Body of pancreas (tissue), 4 donors: ENCODE measurements at places on chromosomes 4 and X. TPM values are rescaled to one million over a fixed set of nuclear protein-coding genes. Genes with fewer than 3 reads are reported as not detected.
A peak's percentile ranks its signal among the peaks of the same experiment; 100 is the strongest.

GRCh38 chr4:165502916-165503907 lies 124.4 kb downstream of the CPE start:
- DNase-seq: no peak
- H3K4me1 ChIP-seq: no peaks in the 10 kb centered on the region
- H3K27ac ChIP-seq: no peak overlapping the region
- H3K27me3 ChIP-seq: no peaks in the 10 kb centered on the region
- no peak overlapping the region for H3K4me3 ChIP-seq
- no peaks in the 10 kb centered on the region for H3K36me3 ChIP-seq

- H3K36me3 ChIP-seq: no peaks in the 10 kb centered on the region
- H3K4me1 ChIP-seq: no peaks in the 10 kb centered on the region
- H3K27me3 ChIP-seq: no peaks in the 10 kb centered on the region
- no peak overlapping the region for H3K27ac ChIP-seq
These were observed 147.6 kb upstream of the FGF16 start for GRCh38 chrX:77299549-77299948.

DNA sequence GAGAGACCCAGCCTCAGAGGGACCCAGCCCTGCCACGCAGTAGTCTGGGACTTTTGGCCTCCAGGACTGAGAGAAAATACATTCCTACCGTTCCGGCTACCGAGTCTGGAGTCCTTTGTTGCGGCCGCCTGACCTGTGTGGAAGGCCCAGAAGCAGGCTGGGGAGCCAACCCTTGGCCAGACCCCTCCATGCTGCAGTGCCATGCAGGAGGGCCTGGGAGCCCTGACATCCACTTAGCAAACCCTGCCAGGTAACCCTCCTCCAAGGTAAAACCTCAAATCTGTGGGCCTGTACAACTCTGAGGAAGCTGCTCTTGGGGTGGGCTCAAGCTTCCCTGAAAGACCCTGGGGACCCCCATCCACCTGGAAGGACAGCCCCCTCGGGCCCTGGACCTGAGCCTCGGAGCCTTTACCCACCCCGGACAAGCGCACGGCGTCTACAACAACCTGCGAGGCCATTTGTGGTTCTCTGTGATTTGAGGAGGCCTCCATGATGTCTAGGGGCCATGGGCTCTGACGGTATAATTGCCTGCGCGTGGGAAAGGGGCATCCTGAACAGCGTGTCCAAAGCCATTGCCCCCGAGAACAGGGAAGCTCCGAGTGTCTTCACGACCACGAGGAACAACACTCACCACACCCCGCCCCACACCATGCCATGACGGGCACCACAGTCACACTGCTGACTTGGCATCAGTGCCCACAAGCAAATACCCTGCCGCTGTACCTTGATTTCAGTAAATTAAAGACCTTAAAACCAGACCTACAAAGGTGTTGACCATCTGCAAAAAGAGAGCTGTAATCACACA lies 58.7 kb downstream of the ZFYVE28 start:
- no peak overlapping the region for H3K4me3 ChIP-seq
- H3K36me3 ChIP-seq: no peaks in the 10 kb centered on the region
- no peak for DNase-seq

The AMTN gene
- not detected for total RNA-seq

The PNPLA4 gene
- 19.4 TPM for total RNA-seq

- H3K4me1 ChIP-seq: peaks cover 35% of the 10 kb centered on the region
- H3K27me3 ChIP-seq: no peaks in the 10 kb centered on the region
- peak overlapping the region; percentile 85 for H3K27ac ChIP-seq
- no peak for DNase-seq
- H3K36me3 ChIP-seq: no peaks in the 10 kb centered on the region
These were observed 483 bp downstream of the USP27X start for GRCh38 chrX:49879656-49880277.

DNA sequence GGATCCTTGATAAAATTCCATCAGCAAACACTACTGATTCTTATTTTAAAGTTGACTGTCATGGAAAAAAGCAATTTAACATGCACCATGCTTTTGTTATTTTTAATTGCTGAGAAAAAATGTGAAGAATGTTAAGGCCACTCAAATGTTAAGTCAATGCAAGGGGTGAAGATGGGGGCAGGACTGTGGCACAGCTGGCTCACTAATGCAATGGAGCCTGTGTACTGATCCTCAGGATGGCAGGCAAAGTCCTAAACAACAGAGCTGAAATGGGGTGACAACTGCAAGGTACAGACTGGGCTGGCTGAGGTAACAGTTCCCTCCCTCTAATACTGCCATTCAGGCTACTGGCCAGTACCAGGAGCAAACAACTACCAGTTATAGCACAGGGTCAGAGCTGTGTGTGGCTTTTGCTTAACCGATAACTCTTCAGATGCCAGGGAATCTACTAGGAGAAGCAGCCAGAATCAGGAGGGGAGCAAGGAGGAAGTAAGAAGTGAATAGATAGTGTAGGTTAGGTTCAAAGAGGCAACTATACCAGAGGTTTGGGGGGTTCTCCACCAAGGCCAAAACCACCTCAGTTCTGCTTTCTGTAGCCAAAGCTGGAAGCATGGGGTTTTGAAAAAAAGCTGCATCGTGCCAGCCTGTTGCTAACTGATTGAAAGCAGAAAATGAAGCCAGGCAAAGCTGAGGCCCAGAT lies 372.6 kb downstream of the OPHN1 start:
- H3K4me3 ChIP-seq: no peak overlapping the region
- H3K27ac ChIP-seq: no peak overlapping the region
- H3K36me3 ChIP-seq: no peaks in the 10 kb centered on the region
- H3K27me3 ChIP-seq: no peaks in the 10 kb centered on the region
- H3K4me1 ChIP-seq: no peaks in the 10 kb centered on the region
- DNase-seq: no peak

- no peaks in the 10 kb centered on the region for H3K4me1 ChIP-seq
- H3K27me3 ChIP-seq: no peaks in the 10 kb centered on the region
- H3K4me3 ChIP-seq: no peak overlapping the region
- no peak for DNase-seq
- no peaks in the 10 kb centered on the region for H3K36me3 ChIP-seq
- no peak overlapping the region for H3K27ac ChIP-seq
These were observed 41.7 kb upstream of the CITED1 start for GRCh38 chrX:72347366-72347765.

The PCDH19 gene
- 0.33 TPM for total RNA-seq

The PPP1R2C gene
- not detected for total RNA-seq

The ZNF182 gene
- 5.3 TPM for total RNA-seq

DNA sequence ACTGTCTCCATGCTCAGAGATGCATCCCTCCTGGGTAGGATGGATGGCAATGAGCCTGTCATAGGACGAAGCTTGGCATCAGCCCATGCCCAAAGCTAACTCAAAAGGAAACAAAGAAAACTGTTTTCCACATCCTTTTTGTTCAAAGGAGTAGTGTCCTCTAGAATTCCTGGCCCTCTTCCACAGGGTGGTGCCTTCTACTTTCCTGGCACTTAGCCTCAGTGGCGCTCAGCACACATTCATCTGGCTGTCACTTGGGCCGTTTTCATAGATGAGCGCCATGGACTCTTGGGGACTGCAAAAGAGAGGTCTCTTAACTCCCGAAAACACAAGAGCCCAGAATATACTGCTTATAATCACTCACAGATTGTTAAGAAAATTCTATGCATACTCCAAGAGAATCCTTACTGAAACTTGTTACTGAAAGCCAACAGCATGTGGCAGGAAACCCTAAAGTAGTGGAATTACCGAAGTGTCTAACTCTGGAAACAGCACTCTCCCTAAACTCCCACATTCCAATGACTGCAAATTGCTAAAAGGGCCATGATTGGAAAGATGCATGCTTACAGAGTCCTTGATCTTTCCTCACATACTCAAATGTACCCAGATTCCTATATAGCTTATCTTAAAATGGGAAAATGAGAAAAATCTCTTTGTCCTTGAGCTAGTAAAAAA lies 110.0 kb downstream of the HS6ST2 start:
- no peaks in the 10 kb centered on the region for H3K4me1 ChIP-seq
- no peak for DNase-seq
- H3K27ac ChIP-seq: no peak overlapping the region
- no peaks in the 10 kb centered on the region for H3K36me3 ChIP-seq
- H3K27me3 ChIP-seq: no peaks in the 10 kb centered on the region

DNA sequence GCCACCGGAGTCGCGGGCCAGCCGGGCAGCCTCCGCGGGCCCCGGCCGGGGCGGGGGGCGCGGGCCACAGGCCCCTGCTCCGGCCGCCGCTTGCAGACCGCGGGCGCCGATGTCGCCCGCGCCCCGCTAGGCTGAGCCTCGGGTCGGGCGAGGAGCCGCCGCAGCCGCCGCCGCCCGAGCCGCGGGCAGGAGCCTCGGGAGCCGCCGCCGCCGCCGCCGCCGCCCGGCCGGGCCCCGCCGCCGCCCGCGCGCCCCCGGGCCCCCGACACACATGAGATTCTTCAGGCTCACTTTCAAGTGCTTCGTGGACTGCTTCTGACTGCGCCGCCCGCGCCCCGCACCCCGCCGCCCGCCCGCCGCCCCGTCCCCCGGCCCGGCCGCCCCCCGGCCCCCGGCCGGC lies 345 bp downstream of the SLC6A8 start:
- H3K27me3 ChIP-seq: no peaks in the 10 kb centered on the region
- no peak overlapping the region for H3K4me3 ChIP-seq
- H3K4me1 ChIP-seq: peaks cover 13% of the 10 kb centered on the region

The BEND2 gene
- total RNA-seq: not detected

The YY2 gene
- 3.9 TPM for total RNA-seq

The ITM2A gene
- total RNA-seq: 16.1 TPM

DNA sequence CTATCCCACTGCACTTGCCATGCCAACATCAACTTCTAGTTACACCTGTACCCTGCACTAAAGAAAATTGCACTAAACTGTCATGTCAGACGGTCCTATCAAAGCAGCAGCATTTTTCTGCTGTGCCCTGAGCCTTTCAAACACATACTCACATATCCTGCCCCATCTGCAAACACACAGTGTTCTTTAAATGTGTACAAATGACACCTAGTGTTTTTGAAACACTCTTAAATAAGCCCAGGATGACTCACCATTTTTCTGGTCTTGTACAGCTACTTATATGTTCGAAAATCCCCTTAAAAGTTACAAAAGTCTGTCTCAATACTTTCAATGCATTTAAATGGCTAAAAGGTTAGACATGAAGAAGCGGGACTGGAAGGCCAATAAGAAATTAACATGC lies 346.7 kb upstream of the PPARGC1A start:
- H3K27ac ChIP-seq: no peak overlapping the region
- no peaks in the 10 kb centered on the region for H3K27me3 ChIP-seq
- H3K4me1 ChIP-seq: no peaks in the 10 kb centered on the region
- H3K36me3 ChIP-seq: no peaks in the 10 kb centered on the region

DNA sequence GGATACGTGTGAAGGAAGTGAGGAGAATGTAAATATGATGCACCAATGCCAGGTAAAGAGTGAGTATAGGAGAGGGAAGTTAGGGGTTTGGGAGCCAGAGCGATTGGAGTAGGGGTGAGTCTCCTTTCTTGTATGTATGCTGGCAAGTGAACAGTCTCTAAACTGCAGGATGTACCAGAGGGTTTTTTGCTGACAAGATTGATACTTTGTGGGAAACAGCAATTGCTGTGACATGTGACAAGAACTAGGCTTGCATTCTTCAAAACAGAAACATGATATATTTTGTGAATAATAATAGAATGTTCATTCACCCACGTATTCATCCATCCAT lies 706 bp downstream of the CHIC1 start:
- H3K27me3 ChIP-seq: no peaks in the 10 kb centered on the region
- H3K36me3 ChIP-seq: no peaks in the 10 kb centered on the region
- DNase-seq: no peak
- peaks cover 10% of the 10 kb centered on the region for H3K4me1 ChIP-seq

- H3K4me1 ChIP-seq: no peaks in the 10 kb centered on the region
- no peak overlapping the region for H3K4me3 ChIP-seq
- no peaks in the 10 kb centered on the region for H3K27me3 ChIP-seq
- no peak for DNase-seq
These were observed 51.4 kb upstream of the LSM6 start for GRCh38 chr4:146124023-146124680.

DNA sequence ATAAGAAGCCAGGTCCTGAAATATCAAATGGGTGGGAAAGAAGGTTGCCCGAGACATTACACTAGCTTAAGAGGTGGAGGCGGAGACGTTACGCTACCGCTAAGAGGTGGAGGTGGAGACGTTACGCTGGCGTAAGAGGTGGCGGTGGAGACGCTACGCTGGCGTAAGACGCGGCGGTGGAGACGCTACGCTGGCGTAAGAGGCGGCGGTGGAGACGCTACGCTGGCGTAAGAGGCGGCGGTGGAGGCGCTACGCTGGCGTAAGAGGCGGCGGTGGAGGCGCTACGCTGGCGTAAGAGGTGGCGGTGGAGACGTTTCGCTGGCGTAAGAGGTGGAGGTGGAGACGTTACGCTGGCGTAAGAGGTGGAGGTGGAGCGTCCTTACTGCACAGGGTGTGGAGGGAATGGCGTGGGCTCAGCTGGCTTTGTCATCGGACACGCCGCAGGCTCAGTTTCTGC lies 12.8 kb downstream of the CYP4V2 start:
- no peaks in the 10 kb centered on the region for H3K27me3 ChIP-seq
- no peak overlapping the region for H3K27ac ChIP-seq
- H3K4me1 ChIP-seq: no peaks in the 10 kb centered on the region
- H3K36me3 ChIP-seq: peaks cover 2% of the 10 kb centered on the region

DNA sequence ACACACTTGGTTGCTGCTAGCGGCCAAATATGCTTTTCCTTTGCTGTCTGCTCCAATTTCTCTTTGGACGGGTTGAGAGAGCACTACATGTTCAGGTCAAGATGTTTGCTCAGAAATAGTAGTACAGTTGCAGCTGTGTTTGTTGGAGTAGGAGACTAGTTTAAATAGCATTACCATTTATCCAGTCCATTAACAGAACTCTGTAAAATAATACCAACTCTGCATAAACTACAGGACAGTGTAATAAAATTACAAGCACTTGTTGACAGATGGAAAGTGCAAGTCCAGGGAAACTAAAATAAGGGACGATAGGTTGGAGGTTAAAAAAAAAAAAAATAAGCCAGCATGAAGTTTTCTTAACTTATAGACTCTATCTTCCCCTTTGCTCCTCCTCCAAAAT lies 20.2 kb downstream of the SLIT2 start:
- no peaks in the 10 kb centered on the region for H3K36me3 ChIP-seq
- H3K27me3 ChIP-seq: no peaks in the 10 kb centered on the region
- no peak for DNase-seq

The MAGEB10 gene
- total RNA-seq: not detected

- H3K36me3 ChIP-seq: no peaks in the 10 kb centered on the region
- DNase-seq: no peak
- peaks cover 19% of the 10 kb centered on the region for H3K4me1 ChIP-seq
- H3K27me3 ChIP-seq: no peaks in the 10 kb centered on the region
- no peak overlapping the region for H3K27ac ChIP-seq
- H3K4me3 ChIP-seq: no peak overlapping the region
These were observed 1.5 kb upstream of the COMMD8 start for GRCh38 chr4:47465004-47465403.

DNA sequence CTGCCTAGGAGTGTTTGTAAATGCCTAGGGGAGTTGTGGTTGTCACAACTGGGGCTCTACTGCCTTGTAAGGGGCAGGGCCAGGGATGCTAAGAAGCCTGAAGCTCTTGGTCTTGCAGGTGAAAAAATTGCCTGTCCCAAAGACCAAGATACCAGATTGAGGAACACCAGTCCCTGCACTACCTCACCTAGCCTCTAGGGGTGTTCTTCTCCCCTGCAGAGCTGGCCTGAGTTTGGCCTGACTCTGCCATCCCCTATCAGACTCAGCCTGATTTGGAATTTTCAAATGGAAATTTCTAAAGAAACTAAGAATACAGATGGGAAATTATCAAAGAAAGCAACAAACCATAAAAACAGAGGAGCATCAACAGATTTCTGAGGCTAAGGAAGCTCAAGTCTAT lies 90.4 kb downstream of the ZC4H2 start:
- no peak overlapping the region for H3K27ac ChIP-seq
- peak; percentile 1 for DNase-seq
- H3K4me3 ChIP-seq: no peak overlapping the region
- H3K36me3 ChIP-seq: no peaks in the 10 kb centered on the region

The ITIH6 gene
- total RNA-seq: not detected

The RGN gene
- total RNA-seq: 21.5 TPM
